ENCODE measurements at places on chromosomes 16 and 17.

DNA sequence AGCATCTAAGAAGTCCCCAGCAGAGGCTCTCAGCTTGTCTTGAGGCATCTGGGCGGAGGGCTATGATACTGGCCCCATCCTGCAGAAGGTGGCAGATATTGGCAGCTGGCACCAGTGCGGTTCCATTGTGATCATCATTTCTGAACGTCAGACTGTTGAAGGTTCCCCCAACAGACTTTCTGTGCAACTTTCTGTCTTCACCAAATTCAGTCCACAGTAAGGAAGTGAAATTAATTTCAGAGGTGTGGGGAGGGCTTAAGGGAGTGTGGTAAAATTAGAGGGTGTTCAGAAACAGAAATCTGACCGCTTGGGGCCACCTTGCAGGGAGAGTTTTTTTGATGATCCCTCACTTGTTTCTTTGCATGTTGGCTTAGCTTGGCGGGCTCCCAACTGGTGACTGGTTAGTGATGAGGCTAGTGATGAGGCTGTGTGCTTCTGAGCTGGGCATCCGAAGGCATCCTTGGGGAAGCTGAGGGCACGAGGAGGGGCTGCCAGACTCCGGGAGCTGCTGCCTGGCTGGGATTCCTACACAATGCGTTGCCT lies at the start of gene CIITA:
Gene CIITA, plus strand, starts transcription at position 404 of the 543 bp plus-strand sequence. Its CDS starts 129 bp downstream, at position 533.
- no peak for DNase-seq

- DNase-seq = no peak
These were observed 142.3 kb downstream of the C16orf78 start for GRCh38 chr16:49515861-49516260.

DNA sequence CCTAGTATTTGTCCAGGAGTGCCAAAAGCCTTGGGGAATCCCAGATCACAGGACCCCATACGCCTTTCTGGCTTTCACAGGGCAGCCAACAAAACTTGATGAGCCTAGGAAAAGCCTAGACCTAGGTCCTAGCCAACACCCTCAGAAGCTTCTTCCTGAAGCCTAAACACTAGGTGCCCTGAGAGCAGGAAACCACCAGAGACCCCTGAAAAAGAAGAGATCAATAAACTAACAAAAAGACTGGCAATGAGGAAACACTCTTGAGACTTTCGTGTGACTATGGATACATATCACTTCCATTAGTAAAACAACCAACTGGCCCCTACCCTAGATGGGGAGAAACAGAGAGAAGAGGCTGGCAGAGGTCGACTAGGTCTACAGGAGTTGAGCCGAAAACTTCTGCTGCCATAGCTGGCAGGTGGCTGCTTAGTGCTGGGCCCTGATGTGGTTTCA lies 1.2 kb downstream of the ORMDL3 start:
- DNase-seq = no peak

DNA sequence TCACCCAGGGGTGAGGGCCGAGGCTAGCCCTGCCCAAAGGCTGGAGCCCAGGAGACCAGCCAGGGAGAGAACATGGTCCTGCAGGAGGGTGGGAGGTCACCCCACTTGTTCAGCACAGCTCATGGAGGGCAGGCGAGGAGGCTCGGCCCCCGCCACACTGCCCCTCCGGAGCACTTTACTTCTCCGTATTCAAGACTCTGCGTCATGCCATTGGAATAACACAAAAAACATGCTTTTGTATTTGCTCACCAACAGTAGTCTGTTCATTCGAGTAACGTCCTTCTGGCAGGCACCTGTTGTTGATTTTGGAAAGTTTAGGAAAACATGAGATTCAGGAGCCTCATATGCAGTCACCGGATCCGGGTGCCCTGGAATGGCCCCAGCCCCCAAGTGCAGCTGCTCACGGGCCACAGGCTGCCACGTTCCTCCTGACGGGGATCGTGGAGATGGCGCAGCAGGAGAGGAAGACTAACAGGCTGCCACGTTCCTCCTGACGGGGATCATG lies 81.1 kb upstream of the DNAH17 start:
- no peak for DNase-seq

GRCh38 chr17:14169901-14170300 lies 66.8 kb downstream of the CDRT15 start:
- no peak for DNase-seq

GRCh38 chr16:89253548-89254287 lies 36.2 kb downstream of the ZNF778 start:
- DNase-seq = no peak

DNA sequence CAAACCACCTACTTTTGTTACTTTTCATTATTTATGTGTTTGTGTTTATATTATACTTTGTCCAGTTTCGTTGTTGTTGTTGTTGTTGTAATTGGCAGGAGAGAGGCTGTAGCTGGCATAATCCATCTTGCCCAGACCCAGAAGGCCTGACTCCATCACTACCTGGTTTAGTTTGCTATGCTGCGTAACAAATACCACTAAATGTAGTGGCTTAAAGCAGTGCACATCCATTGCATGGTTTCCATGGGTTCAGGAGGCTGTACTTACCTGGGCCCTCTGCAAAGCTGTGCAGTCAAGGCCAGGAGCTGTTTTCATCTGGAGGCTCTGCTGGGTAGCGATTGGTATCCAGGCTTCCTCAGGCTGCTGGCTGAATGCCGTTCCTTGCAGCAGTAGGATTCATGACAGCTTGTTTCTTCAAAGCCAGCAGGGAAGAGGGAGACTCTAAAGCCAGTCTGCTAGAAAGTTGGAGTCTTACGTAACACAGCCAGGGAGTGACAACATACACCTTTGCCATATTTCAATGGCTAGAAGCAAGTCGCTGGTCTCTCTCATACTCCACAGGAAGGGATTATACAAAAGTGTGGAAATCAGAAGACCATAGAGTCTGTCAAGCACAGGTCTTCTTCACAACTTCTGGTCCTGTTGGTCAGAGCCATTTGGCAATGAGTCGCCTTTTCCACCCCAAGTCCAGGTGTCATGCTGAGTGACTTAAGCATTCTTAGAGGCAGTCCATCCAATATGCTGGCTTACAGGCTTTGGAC lies 41.1 kb downstream of the TNRC6C start:
- DNase-seq = no peak

DNA sequence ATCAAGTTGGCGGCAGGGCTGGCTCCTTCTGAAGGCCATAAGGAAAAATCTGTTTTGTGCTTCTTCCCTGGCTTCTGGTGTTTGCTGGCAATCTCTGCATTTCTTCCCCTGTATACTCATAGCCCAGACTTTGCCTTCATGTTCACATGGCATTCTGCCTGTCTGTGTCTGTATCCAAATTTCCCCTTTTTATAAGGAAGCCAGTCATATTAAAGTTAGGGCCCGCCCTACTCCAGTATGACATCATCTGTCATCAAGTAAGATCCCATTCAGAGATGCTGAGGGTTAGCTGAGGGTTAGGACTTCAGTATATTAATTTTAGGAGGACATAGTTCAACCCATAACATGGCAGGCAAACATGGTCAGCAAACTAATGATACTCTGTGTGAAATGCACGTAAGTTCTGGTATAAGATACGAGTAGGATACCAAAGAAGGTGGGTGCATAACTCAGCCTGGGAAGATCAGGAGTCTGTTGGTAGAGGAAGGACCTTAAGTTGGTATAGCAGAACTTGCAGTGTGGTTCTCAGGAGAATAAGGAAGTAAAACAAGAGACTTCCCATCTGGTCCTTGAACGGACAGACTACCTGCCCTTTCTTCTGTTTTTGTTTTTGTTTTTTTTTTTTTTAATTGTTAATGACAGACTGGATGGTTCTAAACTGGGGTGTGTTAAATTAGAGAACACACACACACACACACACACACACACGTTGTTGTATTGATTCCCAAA lies 13.9 kb downstream of the MAP2K6 start:
- no peak for DNase-seq

DNA sequence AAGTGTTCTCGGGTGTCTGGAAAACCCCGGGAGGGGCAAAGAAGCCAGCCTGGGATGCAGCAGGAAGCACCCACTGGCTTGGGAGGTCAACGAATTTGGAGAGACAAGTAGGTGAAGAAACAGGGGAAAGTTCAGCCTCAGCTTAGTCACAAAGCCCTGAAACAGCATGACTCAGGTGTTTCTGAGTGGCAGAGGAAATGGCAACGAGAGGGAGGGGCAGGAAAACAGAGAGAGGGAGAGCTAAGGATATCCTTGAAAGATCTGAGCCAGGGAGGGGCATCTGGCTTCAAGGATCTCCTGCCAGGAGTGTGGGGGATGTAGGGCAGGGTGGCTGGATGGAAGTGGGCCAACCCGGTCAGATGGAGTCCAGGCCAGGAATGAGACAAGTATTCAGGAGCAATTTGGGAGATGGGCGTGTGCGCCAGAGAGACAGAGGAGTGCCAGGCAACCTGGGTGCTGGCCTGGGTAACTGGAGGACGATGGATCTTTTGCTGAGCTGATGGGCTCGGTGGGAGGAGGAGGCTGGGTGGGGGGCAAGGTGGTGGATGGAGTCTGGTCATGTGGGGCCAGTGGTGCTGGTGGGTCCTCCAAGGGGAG lies 27.2 kb downstream of the ABCC3 start:
- DNase-seq = no peak

GRCh38 chr17:17052462-17053221 lies 10.4 kb downstream of the MPRIP start:
- no peak for DNase-seq

DNA sequence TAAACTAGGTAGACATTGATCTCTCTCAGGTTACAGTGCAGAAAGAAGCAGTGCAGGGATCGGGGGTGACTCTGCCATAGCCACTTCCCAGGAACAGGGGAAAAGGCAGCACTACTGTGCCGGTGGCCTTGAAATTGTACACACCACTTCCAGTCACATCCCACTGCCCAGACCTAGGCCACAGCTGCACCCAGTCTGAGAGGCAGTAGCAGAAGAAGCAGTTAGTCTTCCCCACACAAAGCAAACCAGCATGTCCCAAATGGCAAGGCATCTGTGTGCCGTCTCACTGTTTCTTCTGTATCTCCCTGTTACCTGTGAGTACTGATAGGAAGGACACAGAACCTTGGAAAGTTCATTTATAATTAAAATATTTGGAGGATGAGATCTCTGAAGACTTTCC lies 47.0 kb downstream of the TMC6 start:
- DNase-seq = no peak

GRCh38 chr17:47427985-47428384 lies 102.9 kb upstream of the NPEPPS start:
- no peak for DNase-seq

DNA sequence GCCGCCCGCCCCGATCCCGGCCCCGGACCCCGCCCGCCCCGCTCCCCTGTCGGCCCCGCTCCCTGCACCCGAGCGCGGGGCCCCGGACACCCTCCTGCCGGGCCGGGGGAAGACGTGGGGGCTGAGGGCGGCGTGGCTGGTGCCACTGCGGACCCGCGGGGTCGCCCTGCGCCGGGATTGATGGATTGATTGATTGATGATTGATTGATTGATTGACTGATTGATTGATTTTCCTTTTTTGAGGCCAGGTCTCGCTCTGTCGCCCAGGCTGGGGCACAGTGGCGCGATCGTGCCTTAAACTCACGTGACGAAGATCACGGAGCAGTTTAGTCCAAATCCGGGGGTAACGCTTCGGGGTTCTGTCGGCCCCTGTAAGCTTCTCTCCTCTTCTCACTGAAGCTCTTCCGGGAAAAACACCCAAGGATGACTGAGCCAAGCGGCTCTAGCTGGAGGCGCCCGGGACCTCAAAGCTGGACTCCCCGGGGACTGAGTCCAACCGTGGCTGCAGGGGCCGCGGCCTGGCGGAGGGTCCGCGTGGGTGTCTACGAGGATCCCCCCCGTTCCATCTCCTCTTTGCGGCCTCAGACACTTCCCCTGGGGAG lies 40.2 kb upstream of the BHLHA9 start:
- DNase-seq = no peak

DNA sequence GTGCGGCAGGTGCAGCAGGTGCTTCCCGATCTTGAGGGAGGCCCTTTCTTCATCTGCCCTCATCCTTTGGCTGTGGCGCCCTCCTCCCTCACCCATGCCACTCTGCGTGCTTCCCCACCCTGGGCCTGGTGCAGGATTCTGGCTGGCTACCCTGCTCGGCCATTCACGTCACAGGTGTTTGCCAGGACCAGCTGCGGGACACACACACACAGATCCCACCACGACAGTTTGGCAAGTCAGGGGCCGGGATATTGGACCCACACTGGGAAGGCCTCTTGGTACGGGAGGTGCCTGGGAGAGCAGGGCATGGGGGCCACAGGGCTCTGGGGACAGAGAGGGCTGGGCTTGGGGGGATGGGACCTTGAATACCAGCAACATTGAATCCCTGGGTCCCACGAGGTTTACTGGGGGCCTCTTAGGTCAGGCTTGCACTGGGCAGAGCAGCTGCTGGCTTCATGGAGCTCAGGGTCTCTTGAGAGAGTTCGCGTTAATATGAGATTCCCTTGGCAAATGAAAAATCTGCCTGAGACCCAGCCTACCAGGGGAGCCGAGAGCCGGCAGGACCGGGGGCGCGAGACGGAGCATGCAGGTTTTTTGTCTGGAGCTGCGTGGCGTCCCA lies 15.1 kb downstream of the ADCY7 start:
- DNase-seq = no peak

DNA sequence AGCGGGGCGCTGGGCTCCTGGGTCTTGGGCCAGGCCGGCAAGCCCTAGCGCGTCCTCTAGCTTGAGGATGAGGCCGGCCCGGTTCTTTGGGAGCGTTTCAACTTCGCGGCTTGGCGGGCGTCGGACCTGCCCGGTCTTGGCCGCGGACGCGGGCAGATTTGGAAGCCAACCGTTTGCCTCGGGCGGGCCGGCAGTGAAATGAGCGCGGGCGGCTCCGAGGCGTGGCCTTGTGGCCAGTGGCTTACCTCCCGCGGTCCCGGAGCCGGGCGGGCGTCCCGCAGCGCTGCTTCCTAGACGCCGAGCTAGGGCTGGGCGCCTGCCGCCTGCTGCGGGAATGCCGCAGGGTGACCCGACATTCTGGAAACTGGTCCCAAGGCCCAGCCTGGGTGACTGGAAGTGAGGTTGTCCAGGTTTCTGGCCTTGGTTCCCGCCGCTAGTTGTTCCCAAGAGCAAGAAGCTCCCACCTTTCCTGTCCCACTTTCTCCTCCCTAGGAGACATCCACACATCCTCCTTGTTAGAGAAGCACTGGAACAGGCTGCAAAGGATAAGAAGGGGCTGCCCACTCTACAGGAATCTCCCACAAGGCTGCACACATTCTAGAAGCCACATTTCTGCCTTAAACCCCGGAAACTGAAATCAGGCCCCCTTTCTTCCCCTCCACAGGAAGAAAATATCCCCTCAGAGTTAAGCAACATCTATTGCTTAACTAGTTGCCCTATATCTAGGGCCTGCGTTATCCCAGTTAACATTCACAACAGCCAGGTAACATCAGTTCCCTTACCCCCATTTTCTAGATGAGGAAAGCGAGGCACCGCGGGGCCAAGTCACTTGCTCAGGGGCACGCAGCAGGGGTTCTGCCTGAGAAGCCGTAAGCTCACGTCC lies 4.5 kb upstream of the CBX8 start:
- no peak for DNase-seq

- DNase-seq = no peak
These were observed 1.0 kb upstream of the KCNJ2 start for GRCh38 chr17:70168044-70168976.

- DNase-seq = no peak
These were observed 14.3 kb downstream of the SLC12A3 start for GRCh38 chr16:56879276-56879675.

DNA sequence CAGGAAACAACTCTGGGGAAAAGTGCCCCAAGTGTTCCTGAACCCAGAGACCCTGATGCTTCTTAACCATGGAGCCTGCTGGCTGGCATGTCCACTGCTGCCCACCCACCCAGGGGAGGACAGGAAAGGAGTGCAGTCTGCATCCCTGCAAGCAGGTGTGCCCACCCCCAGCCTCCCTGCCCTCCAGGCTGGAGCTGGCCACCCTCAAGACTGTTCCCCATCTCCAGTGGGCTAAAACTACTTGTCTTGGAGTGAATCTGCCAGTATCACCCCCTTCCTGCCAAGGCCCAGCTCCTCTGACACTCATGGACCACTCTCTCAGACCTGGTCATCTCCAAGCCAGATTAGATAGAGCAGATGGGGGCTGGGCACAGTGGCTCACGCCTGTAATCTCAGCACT lies 29.8 kb downstream of the ARHGAP27 start:
- no peak for DNase-seq
